EL (cell line): ENCODE measurements at places on chromosomes 3 and 15.

DNA sequence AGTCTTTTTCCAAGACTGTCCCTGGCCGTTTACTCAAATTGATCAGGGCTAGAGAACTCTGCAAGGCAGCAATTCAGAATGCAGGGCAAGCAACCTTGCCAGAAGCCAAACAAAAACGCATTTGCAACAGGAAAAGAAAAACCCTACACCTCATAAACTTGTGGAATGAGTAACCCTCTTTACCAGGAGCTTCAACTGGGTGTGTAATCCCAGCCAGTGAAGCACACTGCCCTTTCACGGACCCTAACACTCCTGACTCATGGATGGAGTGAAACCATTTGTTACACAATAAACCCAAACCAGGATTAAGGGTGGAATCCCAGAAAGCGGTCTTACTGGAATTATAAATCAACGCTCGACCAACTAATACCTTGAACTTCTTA lies 14.8 kb upstream of the LDHAL6B start:
- DNase-seq, result peak; percentile 95

DNA sequence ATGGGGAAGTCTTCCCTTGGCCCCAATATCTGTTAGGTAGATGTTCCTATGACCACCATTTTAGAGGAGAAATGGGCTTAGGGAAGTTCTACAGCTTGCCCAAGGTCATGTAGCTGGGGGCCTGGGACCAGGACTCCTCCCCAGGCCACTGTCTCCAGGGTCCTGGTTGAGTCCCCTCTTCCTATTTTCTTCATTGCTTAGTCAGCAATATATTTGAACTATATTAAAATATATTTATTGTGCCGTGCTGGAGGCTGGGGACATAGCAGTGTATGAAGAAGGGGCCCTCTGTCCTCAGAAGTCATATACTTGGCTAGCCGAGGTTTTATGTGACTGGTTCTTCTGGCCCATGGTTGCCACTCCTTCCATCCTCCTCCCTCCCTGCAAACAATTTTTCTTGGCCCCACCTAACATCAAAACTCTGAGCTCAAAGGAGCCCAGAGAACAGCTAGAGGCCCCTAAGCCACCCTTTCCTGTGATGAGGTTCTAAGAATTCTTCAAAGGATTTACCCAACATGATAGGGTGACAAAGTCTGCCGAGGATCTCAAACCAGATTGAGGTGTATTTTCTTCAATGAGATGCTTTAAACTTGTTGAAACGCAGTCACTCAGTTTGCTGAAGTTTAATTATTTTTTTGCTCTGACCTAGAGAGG lies 121.2 kb upstream of the RASGRP1 start:
- DNase-seq, result no peak

- DNase-seq, result no peak
Observed at GRCh38 chr3:102205647-102206046, 229.2 kb upstream of the ZPLD1 start.

DNA sequence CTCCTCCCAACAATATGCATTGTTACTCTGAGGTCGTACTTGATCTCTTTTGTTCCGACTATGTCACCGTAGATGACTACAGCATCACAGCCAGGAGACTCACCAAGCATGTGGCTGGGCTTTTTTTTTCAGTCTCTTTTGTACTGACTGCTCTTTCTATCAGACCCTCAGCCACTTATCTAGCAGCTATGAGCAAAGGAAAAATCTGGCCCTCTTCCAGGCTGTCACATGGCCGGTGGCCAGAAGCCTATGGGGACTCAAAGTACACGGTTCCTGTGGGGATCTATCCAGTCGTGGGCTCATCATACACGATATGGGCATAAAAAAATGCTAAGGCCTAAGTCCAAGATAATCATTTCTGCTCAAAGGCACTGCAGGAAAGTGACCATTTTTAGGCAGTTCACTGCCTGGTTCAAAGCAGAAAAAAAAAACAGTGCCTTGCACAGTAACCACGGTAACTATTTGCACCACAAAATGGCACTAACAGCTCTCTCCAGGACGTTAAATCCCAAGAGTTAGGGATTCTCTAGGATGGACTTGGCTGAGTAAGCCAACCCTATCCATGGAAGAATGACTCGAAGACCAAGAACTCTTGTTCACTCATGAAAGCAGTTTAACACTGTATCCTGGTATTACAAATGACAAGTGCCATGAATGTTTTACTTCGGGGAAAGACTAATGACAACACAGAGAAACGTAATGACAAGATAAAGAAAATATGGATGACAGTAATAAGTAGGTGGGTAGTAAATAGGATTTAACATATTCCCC lies 50.3 kb downstream of the SHQ1 start:
- peak; percentile 38 for DNase-seq

DNA sequence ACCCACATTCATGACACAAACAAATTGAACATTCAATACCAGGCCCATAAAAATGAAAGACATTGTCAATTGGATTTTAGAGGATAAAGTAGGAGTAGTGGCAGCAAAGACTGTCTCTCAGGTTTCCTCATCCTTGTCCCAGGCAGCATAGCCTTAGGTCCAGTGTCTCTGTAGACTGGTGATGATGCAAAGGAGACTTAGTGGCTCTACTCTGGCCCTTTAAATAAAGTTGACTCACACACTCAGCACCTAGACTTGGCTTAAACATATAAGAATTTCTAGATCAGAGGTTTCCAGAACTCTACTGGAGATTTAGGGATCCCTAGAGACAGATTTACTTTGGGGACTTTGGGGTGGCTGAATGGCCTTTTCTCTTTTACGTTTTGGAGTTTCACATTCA lies 166.6 kb downstream of the NR1D2 start:
- no peak for DNase-seq

DNA sequence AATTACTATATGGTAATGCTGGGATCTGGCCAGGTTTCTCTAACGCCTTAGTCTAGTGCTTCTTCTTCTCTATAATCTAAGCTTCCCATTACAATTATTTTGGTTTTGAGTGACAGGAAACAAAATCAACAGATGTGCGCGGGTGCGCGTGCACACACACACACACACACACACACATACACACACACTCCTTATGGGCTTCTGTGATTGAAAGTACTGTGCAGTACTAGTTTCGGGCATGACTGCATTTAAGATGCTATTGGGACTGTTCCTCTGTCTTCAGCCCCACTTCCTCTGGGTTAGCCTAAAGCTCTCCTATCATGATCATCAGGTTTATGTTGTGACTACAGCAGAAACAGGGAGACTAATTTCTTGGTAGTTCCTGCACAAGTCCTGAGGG lies 32.2 kb downstream of the EPHB1 start:
- no peak for DNase-seq

- DNase-seq, result no peak
Observed at GRCh38 chr3:118912188-118912587, 122.5 kb downstream of the IGSF11 start.
